Nephron progenitor cell (in vitro differentiated cells): ENCODE measurements at places on chromosomes 5 and 9.

- H3K4me3 ChIP-seq = no peak overlapping the region
- H3K4me1 ChIP-seq = no peaks in the 10 kb centered on the region
- no peak for DNase-seq
- H3K27me3 ChIP-seq = peaks cover 3% of the 10 kb centered on the region
- no peaks in the 10 kb centered on the region for H3K36me3 ChIP-seq
These were observed 201.0 kb upstream of the HMHB1 start for GRCh38 chr5:143610946-143611345.

DNA sequence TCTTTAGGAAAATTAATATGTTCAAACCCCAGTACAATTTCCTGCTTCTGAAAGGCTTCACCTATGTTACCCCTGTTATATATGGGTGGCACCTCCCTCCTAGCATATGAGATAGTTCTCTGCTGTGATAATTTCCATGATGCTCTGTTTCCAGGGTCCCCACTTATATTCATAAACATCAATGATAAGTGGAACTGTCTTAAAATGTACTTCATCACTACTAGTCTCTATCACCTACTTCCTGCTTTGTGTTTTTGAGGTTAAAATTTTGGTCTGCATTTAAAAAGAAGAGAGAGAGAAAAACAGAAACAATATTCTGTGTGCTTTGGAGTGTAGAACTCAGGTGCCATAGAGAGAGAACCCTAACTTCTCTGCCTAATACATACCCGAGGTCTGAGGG, 234.7 kb downstream of the HTR1A start:
- no peak overlapping the region for H3K4me3 ChIP-seq
- H3K27ac ChIP-seq = no peak overlapping the region
- no peak for DNase-seq
- no peaks in the 10 kb centered on the region for H3K27me3 ChIP-seq
- H3K4me1 ChIP-seq = no peaks in the 10 kb centered on the region
- H3K36me3 ChIP-seq = no peaks in the 10 kb centered on the region

- H3K36me3 ChIP-seq = no peaks in the 10 kb centered on the region
- H3K4me3 ChIP-seq = no peak overlapping the region
- H3K4me1 ChIP-seq = peaks cover 2% of the 10 kb centered on the region
- peaks cover 12% of the 10 kb centered on the region for H3K27me3 ChIP-seq
- H3K27ac ChIP-seq = no peak overlapping the region
These were observed 12.2 kb upstream of the GPR151 start for GRCh38 chr5:146528236-146528635.

GRCh38 chr9:112485574-112485973, 1.1 kb upstream of the KIAA1958 start:
- no peaks in the 10 kb centered on the region for H3K27me3 ChIP-seq
- DNase-seq = no peak
- H3K27ac ChIP-seq = no peak overlapping the region
- peaks cover 46% of the 10 kb centered on the region for H3K4me1 ChIP-seq
- peaks cover 22% of the 10 kb centered on the region for H3K36me3 ChIP-seq

DNA sequence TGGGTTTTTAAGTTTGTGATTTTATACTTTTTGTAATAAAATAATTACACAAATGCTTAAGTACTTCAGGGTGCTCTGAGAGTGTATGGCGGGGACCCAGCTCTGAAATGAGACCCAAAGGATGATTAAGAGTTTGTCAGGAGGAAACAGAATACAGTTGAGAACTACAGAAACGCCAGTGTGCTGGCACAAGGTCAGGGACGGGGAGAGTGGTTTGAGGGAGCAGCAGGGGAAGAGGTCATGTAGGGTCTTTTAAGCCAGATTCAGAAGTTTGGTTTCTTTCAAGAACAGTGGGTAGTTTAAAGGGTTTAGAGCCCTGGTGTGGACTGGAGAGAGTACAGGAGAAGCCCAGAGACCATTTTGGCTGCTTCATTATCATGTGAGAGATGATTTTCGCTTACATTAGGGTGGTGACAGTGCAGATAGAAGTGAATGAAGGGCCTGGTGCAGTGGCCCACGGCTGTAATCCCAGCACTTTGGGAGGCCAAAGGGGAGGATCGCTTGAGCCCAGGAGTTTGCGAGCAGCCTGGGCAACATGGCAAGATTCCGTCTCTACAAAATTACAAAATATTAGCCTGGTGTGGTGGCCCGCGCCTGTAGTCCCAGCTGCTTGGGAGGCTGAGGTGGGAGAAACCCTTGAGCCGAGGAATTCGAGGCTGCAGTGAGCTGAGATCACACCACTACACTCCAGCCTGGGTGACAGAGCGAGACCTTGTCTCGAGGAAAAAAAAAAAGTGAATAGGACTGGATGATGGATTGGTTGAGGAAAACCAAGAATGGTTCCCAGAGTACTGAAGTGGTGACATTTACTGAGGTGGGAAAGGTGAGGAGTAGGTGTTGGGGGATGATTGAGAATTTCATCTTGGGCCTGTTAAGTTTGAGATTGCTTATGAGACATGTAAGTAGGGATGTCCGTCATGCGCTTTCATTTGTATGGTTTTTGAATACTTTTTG, 1.4 kb upstream of the ETF1 start:
- peak; percentile 5 for DNase-seq
- H3K27ac ChIP-seq = peak overlapping the region; percentile 87
- H3K36me3 ChIP-seq = peaks cover 15% of the 10 kb centered on the region
- peak overlapping the region; percentile 98 for H3K4me3 ChIP-seq

DNA sequence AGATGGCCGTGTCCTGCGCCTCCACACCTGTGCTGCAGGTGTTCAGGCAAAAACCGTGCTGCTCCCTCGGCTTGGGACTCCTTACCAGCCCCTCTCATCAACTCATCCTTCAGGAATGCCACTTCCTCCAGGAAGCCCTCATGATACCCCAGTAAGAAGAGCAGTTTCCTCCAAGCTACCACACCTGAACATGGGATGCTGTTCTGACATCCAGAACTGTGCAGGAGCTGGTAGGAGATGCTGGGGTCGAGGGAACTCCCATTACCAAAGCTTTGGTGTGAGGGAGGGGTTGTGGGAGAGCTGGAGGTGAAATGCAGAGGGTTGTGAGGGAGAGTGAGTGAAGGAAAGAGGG, 18.9 kb downstream of the CARD19 start:
- no peaks in the 10 kb centered on the region for H3K27me3 ChIP-seq
- no peak for DNase-seq
- peaks cover 4% of the 10 kb centered on the region for H3K36me3 ChIP-seq
- no peak overlapping the region for H3K27ac ChIP-seq
- no peak overlapping the region for H3K4me3 ChIP-seq

- no peak for DNase-seq
- no peaks in the 10 kb centered on the region for H3K27me3 ChIP-seq
- H3K27ac ChIP-seq = no peak overlapping the region
- no peaks in the 10 kb centered on the region for H3K36me3 ChIP-seq
- no peak overlapping the region for H3K4me3 ChIP-seq
- H3K4me1 ChIP-seq = peaks cover 4% of the 10 kb centered on the region
These were observed 88.1 kb downstream of the PCSK1 start for GRCh38 chr5:96344678-96345577.

DNA sequence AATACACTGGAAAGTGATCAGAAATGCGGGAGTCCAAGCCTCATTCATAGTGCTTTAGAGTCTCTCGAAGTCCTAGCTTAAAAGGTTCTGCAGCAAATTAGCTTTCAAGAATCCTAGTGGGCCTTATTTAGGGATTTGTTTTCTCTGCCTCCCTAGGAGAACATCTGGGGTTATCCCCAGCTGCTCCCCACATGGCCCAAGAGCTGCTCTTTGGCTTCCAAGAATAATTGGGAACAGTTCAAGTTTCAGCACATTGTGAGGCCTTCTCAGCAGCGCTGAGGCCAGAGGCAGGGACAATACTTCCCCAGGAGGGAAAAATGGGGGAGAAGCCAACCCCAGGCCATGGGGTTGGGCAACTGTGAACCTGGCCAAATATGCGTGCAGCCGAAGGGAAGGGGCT, 108.7 kb downstream of the LIFR start:
- H3K4me3 ChIP-seq = no peak overlapping the region
- peak overlapping the region; percentile 10 for H3K27ac ChIP-seq
- peaks cover 2% of the 10 kb centered on the region for H3K27me3 ChIP-seq

GRCh38 chr5:177303925-177304391, 359 bp downstream of the PRELID1 start:
- H3K4me3 ChIP-seq = peak overlapping the region; percentile 96
- no peak for DNase-seq
- no peaks in the 10 kb centered on the region for H3K27me3 ChIP-seq
- H3K27ac ChIP-seq = peak overlapping the region; percentile 93

DNA sequence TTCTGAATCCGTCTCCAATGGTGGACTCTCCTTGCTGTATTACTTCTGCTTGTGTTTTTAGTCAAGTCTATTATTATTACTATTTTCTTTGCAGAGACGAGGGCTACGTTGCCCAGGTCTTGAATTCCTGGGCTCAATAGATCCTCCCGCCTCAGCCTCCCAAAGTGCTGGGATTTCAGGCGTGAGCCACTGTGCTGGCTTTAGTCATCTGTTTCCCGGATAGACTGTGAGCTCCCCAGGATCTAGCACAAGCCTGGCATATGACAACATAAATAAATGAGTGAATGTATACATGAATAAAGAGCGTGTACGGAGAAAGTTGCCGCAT, 439 bp upstream of the DDX46 start:
- no peak for DNase-seq
- peaks cover 36% of the 10 kb centered on the region for H3K4me1 ChIP-seq
- H3K27me3 ChIP-seq = peaks cover 3% of the 10 kb centered on the region
- peaks cover 5% of the 10 kb centered on the region for H3K36me3 ChIP-seq
- peak overlapping the region; percentile 55 for H3K27ac ChIP-seq
- H3K4me3 ChIP-seq = peak overlapping the region; percentile 100

DNA sequence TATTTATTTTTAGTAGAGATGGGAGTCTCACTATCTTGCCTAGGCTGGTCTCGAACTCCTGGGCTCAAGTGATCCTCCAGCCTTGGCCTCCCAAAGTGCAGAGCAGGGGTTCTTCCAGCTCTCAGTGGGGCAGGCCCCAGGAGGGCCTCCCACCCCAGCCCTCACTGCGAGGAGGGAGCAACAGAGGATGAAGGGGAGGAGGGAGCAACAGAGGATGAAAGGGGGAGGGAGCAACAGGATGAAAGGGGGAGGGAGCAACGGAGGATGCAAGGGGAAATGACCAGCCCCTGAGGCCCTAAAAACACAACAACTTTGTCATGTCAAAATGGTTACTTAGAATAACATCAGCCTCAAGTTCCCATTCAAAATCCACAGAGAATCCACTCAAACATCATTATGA, 10.0 kb downstream of the TRIM14 start:
- no peaks in the 10 kb centered on the region for H3K4me1 ChIP-seq
- no peaks in the 10 kb centered on the region for H3K27me3 ChIP-seq
- H3K36me3 ChIP-seq = no peaks in the 10 kb centered on the region
- no peak for DNase-seq
